ENCODE measurements at places on chromosomes 3 and 15.

DNA sequence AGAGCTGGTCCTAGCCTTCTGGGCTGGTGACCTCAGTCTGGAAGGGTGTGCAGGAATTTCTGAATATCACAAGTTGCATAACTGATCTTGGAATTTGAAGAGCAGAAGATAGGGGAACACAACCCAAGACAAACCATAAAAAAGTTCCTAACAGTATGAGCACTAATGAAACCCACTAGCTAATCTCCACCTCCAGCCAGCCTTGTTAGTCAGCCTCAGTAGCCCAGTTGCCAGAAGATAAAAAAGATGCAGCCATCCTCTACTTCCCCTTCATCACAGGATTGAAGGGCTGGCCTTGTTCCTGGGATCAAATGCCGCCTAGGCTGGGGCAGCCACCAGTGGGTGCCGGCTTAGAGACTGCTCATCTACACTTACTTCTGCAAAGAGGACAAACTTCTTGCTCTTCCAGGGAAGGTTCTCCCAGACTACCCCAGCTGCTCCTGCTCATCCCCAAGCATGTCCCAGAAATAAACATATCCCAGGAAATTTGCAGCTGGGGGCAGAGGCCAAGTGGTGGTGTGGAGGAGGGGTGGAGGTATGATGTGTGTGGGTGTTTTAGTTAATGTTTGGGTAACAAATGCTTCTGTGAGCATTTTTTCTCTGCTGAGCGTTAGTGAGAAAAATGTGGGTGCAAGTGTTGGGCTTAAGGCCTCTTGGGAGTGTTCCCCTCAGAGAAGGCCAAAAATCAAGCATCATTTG lies 9.2 kb upstream of the ITGA11 start:
- no peak for DNase-seq

- DNase-seq = no peak
These were observed 99.8 kb upstream of the BFSP2 start for GRCh38 chr3:133300102-133300501.

GRCh38 chr3:69445498-69445897 lies 59.6 kb upstream of the FRMD4B start:
- DNase-seq = no peak

GRCh38 chr3:97935842-97936241 lies 36.4 kb downstream of the RIOX2 start:
- DNase-seq = no peak

DNA sequence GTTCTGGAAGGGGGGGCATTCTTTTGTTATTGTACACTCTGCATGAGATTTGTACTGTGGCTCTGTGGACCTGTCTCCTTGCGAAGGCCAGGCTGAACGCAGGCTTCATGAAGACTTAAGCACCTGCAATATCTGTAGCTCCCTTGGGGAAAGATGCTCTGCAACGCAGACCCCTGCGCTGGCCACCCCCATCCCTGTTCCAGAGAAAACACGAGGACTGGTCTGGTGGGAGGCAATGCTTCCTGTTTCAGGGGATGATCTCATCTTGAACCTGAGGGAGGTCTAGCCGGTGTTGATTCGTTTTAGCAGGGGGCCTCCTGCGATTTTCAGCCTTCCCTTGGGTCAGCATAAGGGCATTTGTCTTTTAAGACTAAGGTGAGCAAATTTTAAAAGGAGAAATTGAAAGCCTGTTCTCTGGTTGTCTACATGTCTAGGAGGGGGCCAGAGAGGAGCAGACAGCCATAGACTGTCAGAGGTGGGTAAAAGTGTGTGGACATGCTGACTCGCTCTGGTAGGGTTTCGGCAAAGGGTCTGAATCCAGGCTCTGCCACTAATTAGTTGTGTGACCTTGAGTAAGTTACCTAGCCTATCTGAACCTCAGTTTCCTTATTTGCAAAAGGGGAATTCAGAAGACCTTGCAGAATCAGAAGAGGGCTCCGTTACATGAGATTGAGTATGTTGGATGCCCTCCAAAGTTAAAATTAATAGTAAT lies 80.9 kb upstream of the RASGRF1 start:
- no peak for DNase-seq

DNA sequence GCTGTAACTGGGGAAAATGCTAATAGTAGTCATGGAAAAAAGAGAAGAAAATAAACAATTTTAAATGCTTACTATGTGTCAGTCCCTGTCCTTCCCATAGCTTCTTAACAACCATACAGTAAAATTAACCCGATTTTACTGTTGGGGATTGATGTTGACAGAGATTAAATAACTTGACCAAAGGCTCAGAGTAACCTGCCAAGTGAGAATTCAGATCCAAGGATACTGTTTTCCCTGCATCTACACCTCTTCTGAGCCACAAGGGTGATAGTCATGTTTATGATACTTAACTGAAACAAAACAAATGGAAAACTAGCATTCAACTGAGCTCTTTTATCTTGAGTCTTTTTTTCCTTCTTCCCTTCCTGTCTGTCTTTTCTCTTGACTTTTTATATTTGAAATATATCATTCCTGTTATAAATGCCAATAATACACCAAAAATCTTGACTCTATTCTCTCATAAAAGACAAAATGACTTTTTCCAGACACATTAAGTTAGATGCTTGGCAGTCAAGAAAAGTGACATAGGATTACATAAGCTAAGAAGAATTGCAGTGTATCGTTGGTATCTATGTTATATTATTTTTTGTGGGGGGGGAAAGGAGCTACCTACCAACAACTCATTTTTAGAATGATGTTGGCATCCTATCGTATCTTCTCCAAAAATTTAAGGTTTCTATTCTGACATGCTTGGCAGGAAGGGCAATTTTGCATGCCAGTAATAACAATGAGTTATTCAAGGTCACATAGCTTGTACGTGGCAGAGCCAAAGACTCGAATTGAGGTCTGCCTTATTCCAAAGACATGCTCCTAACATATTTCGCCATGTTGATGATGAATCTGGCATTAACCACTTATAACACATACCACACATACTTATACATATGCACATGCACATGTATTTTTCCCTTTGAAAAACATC lies 306.6 kb upstream of the KCNH8 start:
- DNase-seq = no peak

- no peak for DNase-seq
These were observed 23.1 kb downstream of the PLSCR5 start for GRCh38 chr3:146581951-146582467.

DNA sequence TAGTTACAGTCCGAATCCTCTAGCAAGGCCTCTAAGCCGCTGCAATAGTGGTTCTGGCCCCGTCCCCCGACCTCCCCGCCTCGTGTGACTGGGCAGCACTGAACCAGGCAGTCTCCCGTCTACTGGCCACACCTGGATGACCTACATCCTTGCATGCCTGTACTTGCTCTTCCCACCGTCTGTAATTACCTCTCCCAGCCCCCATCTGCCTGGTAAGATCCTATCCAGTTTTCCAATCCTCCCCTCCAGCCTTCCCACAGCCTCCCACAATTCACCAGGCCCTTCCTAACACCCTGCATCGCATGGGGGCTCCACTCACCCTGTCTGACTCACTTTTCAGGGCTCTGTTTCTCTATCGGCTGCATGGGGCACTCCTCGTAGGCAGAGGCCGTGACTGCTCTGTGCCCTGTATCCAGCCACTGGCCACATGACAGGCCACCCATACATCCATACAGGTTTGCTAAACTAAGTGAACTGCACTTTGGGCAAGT lies 32.8 kb downstream of the XXYLT1 start:
- no peak for DNase-seq

- no peak for DNase-seq
These were observed 37.9 kb downstream of the IL20RB start for GRCh38 chr3:136995652-136996051.

- no peak for DNase-seq
These were observed 1.7 kb downstream of the TM4SF4 start for GRCh38 chr3:149476225-149476624.

DNA sequence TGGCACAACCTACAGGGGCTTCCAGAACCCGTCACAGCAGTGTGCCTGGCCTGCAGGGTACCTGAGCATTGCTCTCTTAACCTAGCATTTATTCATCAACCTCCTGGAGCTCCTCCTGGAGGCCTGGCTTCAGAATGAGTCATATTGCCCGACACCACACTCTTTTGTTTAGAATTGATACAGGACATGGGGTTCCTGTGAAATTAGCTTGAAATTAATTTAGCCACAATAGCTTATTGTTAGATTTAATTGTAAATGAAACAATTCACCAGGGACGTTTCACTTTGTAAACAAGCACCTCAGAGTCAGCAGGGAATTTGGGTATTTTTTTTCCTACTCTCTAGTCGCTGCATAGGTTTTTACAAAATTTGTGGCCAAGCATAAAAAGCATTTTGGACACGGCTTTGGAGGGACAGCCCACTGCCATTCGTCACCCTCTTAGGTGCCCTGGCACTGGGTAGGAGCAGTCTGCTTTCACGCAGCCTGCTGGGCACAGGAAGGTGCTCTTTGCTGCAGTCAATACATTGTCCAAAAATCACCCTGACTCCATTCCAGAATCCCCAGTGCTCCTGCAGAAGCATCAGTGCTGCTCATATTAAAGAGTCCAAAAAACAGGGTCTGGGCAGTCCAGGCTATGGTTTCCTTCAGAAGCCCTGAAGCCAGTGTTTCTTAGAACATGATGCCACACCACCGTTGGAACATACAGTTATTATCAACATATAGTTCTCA lies 60.8 kb upstream of the MEF2A start:
- DNase-seq = no peak

GRCh38 chr3:195815169-195815771 lies 3.5 kb upstream of the MUC4 start:
- DNase-seq = no peak

- DNase-seq = no peak
These were observed 114.6 kb downstream of the TUSC7 start for GRCh38 chr3:116824208-116824607.

- DNase-seq = no peak
These were observed 3.4 kb upstream of the SLC25A38 start for GRCh38 chr3:39379778-39380155.

DNA sequence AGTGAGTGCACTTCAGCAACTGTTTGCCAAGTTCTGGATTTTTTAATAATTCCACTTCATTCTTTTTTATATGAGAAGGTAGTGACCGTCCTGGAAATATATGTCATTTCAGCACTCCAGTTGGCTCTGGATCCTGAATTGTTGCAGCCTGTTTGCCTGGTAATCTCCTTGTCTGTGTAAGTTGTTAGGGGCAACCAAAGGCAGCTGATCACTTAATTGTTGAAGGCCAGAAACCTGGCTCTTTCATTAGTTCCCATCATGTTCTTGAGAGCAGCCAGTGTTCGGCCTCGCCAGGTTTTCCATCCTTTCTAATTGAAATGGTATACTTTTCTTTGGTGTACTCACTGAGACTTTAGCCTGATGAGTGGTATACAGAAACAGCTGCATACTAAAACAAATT lies 168.6 kb downstream of the SOX2 start:
- DNase-seq = no peak

GRCh38 chr3:23654571-23654970 lies 151.2 kb upstream of the UBE2E1 start:
- no peak for DNase-seq

DNA sequence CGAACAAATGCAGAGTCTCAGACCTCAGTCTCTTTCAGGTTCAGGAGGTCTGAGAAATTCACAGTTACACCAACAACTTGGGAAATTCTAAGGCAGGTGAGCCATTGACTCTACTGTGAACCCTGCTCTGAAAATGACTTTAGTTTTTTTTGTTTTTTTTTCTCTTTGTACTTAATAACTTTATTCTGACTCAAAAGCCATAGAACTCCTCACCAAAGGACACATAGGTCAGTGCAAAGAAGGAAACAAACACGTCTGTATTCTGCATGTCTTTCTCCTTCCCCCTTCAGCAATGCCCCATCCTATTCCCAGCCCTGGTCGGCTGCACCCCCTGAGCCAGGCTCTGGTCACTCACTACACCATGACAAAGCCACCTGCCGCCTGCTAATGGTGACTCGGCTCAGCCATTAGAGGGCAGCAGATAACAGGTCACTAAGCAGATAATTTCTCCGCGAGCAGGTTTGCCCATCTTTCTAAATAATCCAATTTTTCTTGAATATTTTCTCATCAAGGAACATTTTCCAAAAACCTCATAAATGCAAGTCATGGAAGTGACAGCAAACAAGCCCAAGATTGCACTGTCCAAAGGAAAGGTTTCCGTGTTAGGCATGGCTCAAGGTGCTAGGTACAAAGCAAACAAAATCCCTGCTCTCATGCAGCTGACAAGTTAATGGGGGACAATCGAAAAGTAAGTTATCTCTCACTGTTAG lies 37.7 kb downstream of the TM4SF4 start:
- no peak for DNase-seq

DNA sequence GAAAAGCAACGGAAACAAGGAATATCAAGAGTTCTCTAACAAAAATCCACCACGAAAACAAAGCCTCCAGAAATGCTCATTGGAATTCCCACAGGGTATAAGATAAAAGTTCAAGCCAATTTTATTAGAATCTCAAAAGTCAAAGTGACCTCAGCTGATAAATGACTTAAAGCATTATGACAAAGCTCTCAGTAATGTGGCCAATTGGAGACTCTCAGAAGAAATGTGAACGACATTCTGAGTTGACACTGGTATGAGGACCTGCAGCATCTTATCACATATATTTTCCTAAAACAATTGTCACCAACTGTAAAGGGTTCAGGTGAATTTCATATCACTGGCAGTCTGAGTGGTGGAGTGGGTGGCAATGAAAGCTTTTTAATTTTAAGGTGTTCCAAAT lies 199.1 kb downstream of the FOXP1 start:
- no peak for DNase-seq

GRCh38 chr3:149270180-149270579 lies 48.6 kb upstream of the CP start:
- DNase-seq = no peak

- DNase-seq = no peak
These were observed 427.9 kb upstream of the AGTR1 start for GRCh38 chr3:148269816-148270215.

GRCh38 chr3:27090275-27091041 lies 278.7 kb downstream of the NEK10 start:
- no peak for DNase-seq

DNA sequence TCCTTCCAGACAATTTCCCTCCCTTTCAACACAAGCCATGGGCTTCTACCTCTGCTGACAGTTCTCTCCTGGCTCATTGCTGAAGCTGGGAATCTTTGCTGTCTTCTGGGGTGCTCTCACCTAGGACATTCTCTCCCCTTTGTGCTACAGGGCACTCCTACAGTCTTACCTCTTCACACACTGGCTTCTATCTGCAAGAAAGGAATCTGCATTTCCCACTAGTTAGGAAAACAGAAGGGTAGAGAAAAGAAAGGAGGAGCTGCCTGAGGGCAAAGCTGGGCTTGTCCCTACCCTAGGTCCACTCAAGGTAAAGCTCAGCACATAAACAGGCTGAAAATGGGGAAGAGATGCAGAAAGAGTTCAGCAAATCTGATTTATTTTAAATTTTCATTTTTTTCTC lies 5.6 kb upstream of the ARGFX start:
- DNase-seq = no peak

All from activated naive CD8-positive, alpha-beta T cell treated with anti-CD3 and anti-CD28 coated beads, Interleukin-2, amount 50 U/mL, for 16 hours (primary cell).